ENCODE measurements at places on chromosomes 2 and 18.

DNA sequence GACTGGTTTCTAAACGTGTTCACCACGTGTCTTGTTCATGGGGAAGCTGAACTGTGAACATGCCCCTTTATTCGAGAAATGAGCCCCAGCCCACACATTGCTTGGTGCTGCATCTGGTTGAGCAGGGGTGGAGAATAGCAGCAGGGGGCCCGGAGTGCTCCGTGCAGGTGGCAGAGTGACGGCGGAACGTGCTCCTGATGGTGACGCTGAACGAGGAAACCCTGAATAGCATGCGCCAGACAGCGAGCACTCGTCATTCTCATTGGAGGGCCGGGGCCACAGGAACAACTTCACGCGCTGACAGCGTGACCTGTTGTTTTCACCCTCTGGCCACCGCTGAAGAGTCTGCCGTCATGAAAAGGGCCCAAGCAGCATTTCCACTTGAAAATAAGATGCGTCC is 125.8 kb upstream of the TPO start:
- no peak for DNase-seq

- no peak for DNase-seq
Observed at GRCh38 chr2:237120916-237121315, 35.2 kb downstream of the COPS8 start.

DNA sequence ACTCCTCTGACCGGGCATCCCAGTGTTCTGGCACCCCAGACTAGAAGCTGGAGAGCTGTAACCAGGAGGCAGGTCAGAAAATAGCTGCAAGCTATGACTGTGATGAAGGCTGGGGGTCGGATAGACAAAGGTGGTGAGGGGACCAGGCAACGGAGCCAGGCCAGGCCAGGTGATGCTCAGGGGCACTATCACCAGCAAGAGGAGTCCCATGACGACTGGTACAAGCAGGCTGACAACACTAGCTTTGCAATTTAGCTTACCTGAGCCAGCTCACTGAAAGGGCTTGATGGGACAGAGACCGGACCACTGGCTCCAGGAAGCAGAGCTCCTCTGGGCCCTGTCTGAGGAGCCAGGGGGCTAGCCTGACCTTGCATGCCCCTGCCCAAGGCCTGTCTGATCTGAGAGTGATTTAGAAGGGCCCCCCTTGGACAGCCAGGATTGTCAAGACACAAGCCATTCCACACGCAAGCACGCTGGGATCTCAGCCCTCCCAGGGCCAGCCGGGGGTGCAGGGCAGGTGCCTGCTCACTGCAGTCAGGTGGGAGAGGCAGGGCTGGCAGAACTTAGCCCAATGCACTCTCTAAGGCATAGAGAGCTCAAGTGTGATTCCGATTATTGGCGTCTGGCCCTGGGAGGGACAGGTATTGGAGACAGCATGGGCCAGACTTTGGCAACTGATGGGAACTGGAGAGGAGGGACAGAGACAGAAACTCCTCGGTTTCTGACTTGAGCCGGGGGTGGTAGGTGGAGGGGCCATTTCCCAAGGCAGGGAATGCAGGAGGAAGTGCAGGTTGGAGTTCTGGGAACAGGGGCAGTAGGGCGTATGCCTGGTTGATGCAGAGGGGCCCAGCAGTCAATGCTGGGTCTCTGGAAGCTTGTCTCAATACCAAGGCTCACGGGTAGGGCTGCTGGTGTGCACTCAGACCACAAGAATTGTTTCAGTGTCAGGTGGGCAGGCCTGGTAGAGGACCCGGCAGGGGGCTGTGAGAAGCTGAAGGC is 47.7 kb downstream of the MYO7B start:
- DNase-seq = no peak

DNA sequence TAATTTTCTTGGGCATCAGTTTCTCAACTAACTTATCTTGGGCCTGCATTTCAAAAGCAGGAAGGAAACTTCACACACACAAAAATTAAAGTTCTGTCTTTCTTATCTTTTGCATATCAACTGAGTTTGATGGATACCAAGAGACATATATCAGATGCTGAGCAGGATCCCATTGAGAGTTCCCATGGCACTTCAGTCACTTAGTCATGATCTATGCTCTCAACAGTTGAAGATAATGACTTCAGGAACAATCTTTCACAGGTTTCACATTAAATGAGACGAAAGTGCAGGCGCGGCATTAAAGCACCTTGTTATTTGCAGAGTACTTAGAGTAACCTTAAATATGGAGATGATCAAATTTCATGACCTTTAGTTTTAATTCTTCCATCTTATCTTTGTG is 2139.8 kb upstream of the CELF4 start:
- DNase-seq = no peak

- DNase-seq = no peak
Observed at GRCh38 chr18:70234667-70235459, 29.4 kb upstream of the RTTN start.

GRCh38 chr2:141496810-141497209 is 634.0 kb downstream of the LRP1B start:
- DNase-seq = no peak

DNA sequence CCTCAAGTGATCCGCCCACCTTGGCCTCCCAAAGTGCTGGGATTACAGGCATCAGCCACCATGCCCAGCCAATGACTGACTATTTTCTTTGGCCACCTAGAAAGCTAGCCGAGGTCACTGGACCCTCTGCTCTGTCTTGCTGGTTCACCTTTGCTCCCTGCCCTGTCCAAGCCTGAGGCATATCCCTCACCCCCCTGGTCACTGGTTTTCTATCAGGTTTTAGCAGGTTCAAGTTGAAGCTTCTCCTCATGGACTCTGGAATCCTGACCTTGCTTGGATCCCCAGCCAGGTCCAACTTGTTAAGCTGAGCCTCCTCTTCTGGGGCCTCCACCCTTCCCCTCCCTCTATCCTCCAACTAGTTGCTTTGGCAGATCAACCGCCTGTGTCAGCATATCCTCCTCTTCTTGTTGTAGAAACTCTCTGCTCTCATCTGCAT is 33.4 kb downstream of the PAX8 start:
- no peak for DNase-seq

All from stimulated activated CD4-positive, alpha-beta T cell treated with anti-CD3 and anti-CD28 coated beads, Interleukin-1b, Interleukin-23, amount 100 ng/mL, for 4 hours (primary cell).